ENCODE measurements at places on chromosomes 2 and 18.

DNA sequence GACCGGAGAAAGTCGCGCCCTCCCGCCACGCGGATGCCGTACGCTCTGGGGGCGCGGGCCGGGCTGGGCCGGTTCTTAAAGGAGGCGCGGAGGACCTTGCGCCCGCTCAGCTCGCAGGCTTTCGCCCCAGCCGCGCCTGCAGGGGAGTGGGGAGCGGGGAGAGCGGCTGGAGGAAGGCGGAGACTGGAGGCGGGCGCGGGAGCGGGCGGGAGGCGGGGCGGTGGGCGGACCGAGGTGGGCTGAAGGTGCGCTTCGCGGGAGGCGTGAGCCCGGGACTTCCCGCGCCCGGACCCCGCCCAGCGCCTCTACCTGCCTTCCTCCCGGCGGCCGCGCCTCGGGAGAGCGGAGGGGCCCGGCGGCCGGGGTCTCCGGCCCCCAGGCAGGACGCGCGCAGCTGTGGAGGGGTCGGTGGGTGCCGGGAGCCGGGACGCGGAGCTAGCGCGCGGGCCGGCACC, at the start of gene ADRA2B:
TSS of gene ADRA2B (minus strand) at position 148 of the 455 bp plus-strand sequence. CDS start 422 bp downstream, outside the sequence.
- DNase-seq = peak; percentile 87

DNA sequence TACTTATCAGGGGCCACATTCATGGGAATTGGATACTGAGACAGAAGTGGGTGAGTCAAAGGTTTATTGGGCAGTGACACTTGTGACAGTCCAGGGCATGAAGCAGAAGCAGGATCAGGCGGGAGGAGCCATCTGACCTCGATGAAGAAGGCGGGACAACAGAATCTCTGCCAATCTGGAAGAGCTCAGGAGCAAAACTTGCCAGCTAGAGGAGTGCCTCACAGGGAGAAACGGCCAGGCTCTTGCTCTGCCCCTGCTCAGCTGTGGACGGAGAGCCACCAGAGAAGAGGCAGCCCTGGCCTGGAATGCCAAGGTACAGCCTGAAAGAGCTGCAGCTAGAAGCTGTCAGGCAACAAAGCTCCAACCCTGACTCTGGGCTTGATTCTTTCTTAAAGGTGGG, 16.9 kb downstream of the DAW1 start:
- DNase-seq = no peak

DNA sequence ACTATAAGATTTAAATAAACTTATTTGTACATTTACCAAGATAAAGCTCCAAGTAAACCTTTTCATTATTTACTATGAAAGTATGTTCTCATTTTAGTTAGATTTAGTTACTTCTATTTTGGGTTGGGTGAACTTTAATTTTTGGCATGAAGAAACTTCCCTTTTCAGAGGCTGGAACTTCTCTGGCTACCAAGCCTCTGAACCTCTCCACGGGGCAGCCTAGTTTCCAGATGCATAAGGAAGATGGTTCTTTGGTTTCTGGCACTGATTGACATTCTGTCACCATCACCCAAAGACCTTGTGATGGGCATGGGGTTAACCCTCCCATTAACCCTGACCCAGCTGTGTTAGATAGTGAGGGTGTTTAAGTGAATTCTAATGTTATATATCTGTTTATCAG, 17.1 kb downstream of the PSD4 start:
- no peak for DNase-seq

DNA sequence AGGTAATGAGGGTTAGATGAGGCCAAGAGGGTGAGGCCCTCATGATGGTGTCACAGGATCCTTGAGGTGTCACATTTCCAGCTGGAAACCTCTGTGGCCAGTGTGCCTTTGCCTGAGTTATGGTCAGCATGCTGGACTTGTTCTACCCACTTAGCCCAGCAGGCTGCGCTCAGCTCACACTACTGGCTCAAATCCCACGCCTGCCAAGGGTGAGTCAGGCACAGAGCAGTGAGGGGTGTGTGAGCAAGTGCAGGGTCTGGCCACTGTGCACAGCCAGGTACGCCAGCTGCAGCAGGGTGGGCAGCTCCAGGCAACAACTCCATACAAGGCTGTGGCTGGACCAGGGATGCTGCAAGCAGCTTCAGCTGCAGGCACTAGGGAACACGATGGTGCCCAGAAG, 616.6 kb upstream of the FSHR start:
- DNase-seq = no peak

DNA sequence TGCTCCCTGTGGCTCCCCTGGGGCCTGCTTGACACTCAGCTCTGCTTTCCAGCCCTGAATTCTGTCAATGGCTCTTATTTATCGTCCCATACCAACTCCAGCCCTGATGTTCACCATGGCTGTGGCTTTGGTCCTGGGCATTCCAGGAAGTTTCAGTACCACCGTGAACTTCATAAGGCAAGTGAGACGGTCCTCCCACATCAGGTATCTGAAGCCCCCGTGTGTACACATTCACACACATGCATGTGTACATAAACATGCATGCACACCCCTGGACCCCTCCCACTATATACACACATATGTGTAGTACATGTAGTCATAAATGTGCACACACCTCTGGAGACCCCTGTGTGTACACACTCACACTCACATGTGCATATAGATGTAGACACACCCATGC, 43.3 kb upstream of the PUM2 start:
- no peak for DNase-seq

DNA sequence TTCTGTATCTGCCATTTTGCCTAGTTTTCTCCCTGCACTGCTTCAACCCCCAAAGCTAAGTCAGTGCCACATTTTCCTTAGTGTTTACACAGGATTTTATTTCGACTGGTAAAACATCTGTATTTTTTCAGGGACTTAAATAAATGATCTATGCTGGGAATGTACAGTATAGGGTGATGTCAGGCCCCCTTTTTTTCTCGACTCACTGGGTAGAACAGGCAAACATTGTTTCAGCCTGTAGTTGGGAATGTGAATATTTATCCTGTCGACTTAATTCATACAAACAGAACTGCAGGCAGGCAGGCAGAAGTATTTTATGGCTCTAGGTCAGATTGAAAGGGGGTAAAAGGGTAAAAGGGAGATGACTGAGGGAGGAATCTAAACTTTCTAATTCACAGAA, 123.5 kb upstream of the ZFP36L2 start:
- DNase-seq = no peak

- no peak for DNase-seq
Measured at GRCh38 chr18:44898498-44898897, 217.8 kb downstream of the SETBP1 start.

DNA sequence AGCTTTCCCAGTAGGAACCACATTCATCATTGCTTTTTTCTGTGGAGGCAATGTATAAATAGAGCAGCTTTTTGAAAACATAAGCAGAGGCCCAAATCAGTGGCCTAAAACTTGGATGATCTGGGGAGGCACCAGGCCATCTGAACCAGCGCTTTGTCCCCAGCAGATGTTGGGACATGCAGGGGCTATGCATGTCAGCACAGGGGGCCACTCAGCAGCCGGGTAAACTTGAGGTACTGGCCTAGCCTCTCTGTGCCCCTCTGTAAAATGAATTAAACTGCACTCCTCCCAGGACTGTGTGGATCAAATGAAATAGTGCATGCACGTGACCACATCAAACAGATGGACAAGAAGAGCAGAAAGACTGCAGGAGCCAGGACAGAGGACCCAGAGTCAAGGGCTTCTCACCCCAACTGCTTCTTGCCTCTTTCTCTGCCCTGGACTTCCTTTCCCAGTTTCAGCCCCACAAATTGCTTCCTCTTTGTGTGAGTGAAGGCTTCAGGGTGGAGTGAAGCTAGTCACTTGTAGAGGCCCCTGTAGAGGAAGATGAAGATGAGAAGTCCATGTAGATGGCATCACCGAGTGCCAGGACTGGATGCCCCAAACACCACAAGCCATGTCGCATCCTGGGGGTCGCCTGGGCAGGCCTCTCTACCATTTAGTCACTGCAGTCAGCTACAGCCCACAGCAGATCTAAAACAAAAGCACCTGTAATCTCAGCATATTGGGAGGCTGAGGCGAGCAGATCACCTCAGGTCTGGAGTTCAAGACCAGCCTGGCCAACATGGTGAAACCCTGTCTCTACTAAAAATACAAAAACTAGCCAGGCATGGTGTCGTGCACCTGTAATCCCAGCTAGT, 53.2 kb downstream of the IMPA2 start:
- DNase-seq = no peak

DNA sequence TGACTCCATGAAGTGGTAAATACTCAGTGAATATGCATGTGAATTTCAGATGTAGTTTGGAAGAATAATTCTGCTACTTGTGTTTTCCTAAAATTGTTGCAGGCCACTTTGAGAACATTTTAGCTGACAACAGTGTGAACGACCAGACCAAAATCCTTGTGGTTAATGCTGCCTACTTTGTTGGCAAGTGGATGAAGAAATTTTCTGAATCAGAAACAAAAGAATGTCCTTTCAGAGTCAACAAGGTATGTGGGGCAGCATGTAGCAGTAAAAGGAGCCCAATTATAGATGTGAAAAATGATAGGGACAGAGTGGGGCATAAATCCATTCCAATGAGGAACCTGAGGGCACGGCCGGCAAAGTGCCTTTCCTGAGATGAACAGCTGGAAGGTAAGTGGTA, 16.1 kb downstream of the SERPINB5 start:
- no peak for DNase-seq

GRCh38 chr2:210477496-210477895, 937 bp upstream of the LANCL1 start:
- DNase-seq = peak; percentile 36

DNA sequence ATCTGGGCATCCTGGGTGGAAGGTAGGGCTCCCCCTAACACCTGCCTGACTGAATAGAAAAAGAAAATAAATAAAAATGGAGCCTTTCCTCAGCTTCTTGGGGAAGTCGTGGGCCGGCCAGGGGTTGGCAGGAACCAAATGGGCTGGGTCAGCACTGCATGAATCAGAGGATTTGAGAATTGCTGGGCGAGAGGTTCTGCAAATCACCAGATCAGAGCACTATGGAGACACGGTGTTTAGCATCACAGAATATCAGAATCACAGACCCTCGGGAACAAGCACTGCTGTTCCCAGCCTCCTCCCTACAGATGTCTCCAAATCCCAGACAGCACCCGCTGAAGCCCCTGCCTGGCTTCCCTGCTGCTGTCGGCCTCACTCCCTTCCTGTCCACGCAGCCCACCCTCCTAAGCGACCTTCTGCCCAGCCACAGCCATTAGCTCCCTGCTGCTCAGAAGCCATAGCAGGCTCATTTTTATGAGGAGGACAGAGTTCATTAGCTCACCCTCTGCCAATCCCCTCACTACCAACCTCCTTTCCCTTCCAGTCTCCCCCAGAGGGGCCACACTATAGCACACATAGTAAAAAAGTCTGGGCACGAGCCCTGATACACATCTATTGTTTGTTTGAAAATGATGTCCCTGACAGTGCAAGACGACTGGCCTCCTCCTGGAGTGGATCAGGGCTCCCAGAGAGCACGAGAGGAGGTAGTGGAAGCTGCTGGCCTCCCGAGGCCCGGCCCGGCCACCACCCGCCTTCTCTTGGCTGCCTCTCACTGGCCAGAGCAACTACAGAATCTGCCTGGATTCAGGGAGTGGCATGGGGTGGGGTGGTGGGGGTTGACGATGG, 64.6 kb upstream of the TAF1B start:
- no peak for DNase-seq

GRCh38 chr2:16123856-16124780, 183.8 kb downstream of the MYCN start:
- DNase-seq = no peak

DNA sequence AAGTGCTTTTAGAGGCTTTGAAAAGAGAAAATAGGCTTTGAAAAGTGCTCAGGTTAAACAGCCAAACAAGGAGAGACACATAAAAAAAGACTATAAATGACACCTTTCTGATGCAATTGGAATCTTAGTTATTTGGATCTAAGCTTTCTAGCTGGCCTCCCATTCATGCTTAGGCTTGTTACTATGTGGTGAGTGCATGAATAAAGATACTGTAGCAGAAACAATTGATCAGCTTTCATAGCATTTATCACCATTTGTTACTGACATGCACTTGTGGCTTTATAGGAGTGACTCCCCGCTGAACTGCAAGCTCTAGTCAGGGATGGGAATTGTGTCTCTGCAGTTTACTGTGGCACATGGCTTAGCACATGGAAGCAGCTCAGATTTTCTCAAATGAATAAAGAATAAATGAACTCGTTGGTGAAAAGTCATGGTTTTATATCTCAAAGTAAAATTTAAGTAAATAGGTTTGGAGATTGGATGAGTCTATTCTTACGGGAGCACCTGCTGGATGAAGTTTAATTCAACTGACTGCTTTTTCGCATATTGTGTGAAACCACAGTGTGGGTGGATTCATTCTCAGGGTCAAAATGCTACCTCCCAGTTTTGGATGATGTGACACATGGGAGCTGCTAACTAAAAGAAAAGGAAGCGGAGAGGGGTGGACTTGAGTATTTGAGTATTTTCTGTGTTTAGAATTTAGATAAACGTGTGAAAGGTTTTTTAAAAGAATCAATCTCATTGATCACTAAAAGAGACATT, 91.1 kb upstream of the NOL4 start:
- no peak for DNase-seq

DNA sequence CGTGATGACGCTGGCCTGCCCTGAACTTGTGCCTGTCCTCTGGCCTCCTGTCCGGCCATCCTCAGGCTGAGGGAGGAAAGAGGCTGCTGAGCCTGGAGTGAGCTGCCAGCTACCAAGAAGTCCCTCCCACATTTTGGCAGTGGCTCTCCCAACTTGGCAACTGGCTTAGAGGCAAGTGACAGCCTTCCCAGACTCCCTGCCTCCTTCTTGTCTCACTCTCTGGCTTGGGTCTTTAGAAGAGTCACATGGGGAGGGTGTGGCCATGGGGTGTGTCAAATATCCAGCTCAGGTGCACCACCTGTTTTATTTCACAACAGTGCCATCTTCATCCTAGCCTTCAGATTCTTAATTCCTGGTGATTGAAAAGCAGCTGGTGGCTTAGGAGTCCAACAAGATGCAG, 222.9 kb downstream of the PRKCE start:
- DNase-seq = no peak

- no peak for DNase-seq
Measured at GRCh38 chr18:14784133-14784532, 36.2 kb downstream of the ANKRD30B start.

DNA sequence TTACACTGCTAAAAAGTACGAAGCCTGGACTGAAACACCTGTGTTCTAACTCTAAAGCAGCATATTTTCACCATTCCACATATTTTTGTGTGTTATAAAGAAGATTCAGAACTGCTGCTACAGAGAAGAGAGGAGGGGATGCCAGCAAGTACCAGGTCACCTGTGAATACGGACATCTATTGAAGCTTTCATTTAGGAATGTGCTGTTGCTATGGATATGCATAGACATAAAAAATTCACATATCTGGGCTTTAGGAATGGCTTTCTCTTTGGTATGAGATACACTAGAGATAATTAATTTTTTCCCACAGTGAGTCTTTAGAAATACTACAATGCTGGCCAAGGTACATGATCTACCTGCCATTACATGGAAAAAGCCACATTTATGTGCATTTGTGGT, 238.5 kb downstream of the WDR7 start:
- no peak for DNase-seq

- no peak for DNase-seq
Measured at GRCh38 chr2:12399240-12399639, 317.5 kb upstream of the TRIB2 start.
